Fibroblast of skin of right biceps (primary cell): ENCODE measurements at places on chromosomes 1 and 21.

DNA sequence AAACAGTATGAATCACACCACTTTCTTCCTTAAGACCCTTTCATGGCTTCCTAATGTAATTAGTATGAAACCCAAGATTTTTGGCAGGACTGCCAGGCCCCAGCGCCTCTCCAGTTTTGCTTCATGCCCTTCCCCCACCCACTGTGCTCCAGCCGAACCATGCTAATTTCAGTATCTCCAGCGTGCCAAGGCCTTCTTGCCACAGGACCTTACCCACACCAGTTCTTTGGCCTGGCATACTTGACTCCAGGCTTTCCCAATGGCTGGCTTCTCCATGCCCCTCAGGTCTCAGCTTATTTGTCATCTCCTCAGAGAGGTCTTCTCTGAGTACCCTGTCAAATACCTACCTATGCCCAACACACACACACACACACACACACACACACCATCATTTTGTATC lies 38.5 kb downstream of the ACP6 start:
- DNase-seq: no peak

- DNase-seq: peak; percentile 88
Observed at GRCh38 chr1:69911301-69911801, 294.0 kb downstream of the LRRC40 start.

GRCh38 chr1:195594773-195595172 lies 1013.5 kb downstream of the KCNT2 start:
- no peak for DNase-seq

GRCh38 chr1:48558366-48558765 lies 86.4 kb upstream of the SPATA6 start:
- peak; percentile 0 for DNase-seq

- DNase-seq: peak; percentile 46
Observed at GRCh38 chr21:41610042-41610839, 102.3 kb upstream of the TMPRSS2 start.

DNA sequence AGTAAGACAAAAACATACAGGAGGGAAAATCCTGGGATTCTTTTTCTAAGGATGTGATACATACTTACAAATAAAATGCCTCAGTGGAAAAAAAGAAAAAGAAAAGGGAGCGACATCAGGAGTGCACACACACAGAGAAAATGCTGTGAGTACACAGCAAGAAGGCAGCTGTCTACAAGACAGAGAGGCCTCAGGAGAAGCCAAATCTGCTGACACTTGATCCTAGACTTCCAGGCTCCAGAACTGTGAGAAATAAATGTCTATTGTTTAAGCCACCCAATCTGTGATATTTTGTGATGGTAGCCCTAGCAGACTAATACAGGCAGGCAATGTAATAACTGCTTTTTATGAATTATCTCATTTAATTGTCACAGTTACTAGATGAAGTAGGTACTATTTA lies 17.0 kb upstream of the TRIM45 start:
- no peak for DNase-seq

- DNase-seq: peak; percentile 75
Observed at GRCh38 chr1:243550276-243550675, 294.4 kb downstream of the SDCCAG8 start.

DNA sequence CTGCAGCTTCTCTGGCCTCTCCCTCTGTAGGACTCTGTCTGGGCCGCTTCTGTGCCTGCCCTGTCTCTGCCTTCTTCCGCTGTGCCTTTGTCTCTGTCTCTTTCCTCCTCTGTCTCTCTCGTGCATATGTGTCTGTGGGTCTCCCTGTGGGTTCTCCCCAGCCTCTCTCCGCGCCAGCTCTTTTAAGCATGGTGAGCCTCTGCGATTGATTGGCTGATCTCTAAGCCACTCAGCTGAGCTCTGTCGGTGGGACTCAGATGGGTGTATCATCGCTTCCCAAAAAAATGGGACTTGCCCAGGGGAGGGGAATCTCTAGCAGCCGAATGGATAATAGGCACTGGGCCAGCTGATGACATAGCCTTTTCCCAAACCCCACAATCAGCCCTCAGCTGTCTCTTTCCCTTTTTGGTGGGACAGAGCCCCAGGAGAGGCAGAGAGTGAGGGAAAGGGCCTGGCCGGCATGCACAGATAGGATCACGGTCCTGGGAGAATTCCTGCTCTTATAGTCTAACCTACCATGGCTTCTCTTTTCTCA lies at the start of gene ADAMTS4:
Gene ADAMTS4, minus strand, starts transcription at position 158 of the 535 bp plus-strand sequence. CDS start 427 bp downstream, outside the sequence.
- peak; percentile 98 for DNase-seq

DNA sequence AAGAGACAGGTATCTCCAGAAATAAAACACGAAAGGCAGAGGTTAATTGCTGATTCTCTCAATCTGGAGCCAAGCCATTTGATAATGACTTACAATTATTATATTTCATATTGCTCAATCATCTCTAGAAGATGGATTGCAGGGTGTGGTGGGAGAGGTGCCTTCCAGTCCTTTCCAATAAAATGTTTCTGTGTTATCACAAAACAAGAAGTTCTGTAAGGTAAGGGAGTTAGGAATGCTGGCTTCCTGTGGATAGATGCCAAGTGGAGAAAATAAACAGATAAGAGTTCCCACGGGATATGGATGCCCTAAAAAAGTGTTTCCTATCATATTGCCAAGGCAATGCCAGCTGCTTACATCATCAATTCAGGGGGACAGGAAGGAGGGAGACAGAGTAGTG lies 7.2 kb upstream of the CCN1 start:
- DNase-seq: no peak

- peak; percentile 9 for DNase-seq
Observed at GRCh38 chr1:114490274-114490693, 20.7 kb downstream of the TRIM33 start.

DNA sequence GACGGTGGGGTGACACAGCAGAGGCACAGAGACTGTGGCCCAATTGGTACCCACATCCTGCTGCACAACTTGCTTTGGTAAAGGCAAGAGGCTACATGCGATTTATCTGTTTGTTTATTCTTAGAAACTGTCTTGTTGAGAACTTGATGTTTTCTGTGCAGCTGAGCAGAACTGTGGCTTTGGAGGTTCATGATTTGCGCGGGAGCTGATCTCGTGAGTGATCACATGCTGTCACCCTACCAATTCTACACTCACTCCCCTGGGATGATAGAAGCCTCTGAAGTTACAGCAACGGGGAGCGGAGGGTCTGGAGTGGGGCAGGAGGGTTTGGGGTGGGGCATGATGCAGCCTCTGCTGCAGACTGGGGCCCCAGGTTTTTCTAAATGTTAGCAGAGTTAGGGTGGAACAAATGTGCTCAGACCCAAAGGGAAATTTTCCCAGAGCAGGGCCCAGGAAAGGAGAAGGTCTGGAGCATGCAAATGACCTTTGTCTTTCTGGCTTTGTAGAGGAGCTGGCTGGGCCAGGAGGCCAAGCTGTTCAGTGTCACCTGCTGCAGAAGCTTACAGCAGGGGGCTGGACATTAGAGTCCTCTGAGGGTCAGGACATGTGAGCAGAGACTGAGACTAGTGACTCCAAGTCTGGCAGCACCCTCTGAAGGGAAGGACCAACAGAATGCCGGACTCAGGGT lies 83.6 kb downstream of the GRIK3 start:
- no peak for DNase-seq

DNA sequence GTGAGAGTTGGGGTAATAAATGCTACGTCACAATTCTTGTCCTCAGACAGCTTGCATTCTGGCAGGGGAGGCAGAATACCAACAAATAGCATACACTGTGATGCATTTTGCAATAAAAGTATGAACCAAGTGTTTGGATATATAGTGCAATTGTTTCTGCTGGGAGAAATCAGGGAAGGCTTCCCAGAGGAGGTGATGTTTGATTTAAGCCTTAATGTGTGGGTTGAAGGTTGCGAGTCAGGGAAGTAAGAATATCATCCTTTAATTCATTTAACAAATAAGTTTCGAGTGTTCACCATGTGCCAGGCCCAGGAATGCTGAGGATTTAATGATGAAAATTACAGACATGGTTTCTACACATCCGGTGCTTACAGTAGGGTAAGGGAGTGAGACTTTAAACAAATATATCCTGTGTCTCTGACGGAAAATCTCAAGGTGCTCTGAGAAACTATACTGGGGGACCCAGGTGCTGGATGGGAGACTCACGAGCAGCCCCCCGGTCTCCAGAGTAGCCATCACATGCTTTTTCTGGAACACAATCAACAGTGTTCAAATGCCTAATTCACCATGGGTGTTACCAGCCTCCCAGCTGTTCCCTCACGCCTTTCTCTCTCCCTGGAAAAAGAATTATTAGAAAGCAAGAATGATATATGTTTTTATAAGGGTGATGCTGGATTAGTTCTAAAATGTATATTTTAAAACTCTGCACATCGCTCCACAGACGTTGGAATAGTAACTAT lies 31.7 kb downstream of the RASSF5 start:
- no peak for DNase-seq
